ENCODE measurements at places on chromosomes 6 and 20.
A peak's percentile ranks its signal among the peaks of the same experiment; 100 is the strongest.

GRCh38 chr20:62923669-62924441 lies 2.5 kb downstream of the DIDO1 start:
- DNase-seq, result no peak

GRCh38 chr6:154800338-154800737 lies 67.1 kb downstream of the SCAF8 start:
- no peak for DNase-seq

GRCh38 chr6:146273490-146273889 lies 244.6 kb downstream of the GRM1 start:
- no peak for DNase-seq

- DNase-seq, result no peak
These were observed 83.9 kb downstream of the SESN1 start for GRCh38 chr6:109010705-109011102.

DNA sequence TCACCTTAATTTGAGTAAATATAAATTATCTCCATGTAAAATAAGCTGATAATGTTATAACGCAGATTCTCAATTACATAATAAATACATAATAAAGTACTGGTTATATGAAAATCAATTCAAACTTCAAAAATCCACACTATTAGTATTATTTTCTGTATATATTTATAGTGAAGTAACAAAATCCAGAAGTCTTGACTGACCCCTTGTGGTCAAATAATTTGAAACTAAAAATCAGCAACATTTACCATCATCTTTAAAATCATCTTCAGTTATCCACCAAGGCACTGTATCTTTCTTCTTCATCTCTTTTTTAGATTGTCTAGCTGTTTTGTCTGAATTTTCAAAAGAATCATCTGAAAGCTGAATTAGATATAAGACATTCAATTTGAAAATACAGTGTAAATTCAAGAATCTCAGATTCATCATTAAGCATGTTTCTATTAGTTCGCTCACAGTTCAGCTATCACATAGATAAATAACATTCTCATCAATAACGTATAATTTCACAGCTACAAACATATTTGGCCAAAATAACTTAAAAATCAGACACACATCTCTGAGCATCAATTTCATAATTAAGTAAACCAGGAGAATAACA lies 6.5 kb downstream of the CEP162 start:
- peak; percentile 37 for DNase-seq

- DNase-seq, result no peak
These were observed 6.7 kb downstream of the FLOT1 start for GRCh38 chr6:30735668-30736314.

DNA sequence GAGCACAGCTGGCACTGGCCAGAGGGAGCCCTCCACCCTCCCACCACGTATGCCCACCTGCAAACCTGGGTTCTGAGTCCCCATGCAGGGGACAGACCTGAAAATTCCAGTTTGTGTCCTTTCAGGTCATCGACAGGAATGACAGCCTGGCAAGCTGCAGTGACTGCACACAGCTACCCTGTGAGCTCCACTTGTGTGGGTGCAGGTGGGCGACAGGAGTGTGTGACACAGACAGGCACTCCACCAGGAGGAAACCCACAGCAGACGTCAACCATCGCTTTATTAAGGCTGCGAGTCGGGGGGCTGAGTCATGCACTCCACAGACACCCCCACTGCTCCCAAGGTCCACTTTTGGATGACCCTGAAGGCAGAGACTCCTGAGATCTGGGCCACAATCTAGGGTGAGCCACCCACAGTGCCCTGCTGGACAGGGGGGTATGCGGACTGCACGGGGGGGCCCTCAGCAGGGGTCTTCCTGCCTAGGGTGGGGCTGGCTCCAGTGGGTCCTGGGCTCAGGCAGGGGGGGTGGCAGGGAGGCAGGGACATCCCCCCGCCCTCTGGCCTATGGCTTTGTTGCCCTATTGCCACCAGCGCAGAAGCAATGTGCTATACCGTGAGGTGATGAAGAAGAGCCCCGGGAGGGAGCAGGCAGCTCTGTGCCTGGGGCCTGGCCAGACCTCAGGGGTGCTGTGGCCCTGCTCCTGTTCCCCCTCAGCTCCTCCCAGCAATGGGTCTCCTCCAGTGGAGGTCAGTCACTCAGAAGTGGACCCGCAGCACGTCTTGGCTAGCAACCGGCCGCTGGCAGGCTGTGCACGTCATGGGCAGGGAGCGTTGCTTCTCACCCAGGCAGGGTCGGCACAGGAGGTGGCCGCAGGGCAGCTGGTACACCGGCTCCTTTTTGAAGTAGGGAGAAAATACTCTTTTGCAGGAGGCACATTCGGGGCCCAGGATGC lies 25.1 kb upstream of the AVP start:
- DNase-seq, result no peak

DNA sequence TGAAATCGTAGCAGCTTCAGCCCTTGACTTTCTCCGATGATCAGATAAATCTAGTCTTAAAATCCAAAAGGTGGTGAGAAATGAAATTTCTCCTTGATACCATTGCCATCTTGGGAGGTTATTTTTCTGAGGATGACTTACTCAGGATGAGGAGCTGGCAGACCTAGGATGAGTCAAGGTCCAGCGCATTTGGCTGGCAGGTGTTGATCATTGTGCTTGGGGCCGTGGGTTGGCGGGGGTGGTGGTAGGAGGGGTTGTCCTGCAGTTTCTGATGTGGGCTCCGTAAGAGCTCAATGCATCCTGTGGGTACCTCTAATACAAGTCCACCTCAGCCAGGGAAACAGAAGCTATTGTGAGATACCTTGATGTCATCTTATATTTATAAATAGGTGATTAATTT lies 148.3 kb upstream of the SCGN start:
- no peak for DNase-seq

GRCh38 chr20:2917266-2917665 lies 44.0 kb downstream of the PTPRA start:
- DNase-seq, result no peak

GRCh38 chr6:166285233-166285632 lies 23.0 kb downstream of the PRR18 start:
- no peak for DNase-seq

- peak; percentile 61 for DNase-seq
These were observed 172.6 kb upstream of the KCNG1 start for GRCh38 chr20:51195419-51195901.

DNA sequence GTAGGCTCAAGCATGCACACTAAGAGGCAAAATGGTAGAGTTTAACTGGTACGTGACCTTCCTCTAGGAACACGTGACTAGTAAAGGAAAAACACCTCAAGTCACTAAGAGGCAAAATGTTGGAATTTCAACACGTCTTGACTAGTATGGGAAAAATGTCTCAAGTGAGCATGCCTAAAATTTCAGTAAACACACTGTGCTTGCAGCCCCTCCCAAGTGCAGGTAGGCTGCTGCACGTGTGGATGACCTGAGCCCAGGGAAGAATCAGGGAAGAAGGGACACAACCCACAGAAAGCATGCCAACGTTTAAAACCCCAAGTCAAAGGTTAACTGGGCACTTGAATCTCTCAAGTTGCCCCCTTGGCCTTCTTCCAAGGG lies 162.2 kb downstream of the TENT5A start:
- no peak for DNase-seq

DNA sequence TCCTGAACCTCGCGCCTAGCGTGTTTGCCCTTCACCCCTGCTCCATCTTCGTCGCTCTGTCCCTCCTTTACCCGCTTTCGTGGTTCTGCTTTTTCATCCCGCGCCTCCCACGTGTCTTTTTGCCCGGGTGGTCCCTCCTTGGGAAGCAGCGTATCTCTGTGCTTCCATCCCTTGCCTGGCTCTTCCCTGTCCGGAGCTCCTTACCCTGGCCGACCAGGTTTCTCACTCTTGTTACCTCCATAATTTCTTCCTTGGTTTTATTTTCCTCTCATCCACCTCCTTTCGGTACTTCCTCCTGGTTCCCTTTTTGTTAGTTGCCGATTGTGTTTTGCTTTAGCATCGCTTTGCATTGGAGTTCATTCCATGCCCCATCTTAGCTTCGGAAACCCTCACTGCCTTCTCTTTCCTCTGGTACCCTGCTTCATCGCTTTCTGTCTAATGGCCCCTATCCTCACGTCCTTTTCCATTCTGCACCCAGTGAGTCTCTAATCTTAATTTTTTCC lies 735 bp downstream of the FAM135A start:
- DNase-seq, result no peak

DNA sequence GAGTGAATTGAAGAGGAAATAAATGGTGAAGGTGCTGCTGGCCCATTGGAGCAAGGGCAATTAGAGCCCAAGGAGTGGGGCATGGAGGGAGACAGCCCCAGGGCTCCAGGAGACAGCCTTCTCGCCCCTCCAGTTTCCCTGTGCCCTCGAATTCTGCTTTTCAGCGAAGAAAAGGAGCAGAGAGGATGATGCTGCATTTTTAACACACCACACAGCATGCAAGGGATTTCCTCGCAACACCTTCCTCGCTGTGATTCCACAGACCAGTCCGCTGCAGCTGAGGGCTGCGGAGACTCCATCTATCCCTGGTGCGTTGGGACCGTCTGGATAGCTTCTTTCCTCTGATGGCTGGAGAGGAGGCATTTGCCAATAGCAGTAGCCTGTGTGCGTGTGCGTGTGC lies 41.7 kb downstream of the PTCHD4 start:
- DNase-seq, result no peak

- no peak for DNase-seq
These were observed 253.8 kb downstream of the LY86 start for GRCh38 chr6:6842291-6842690.

GRCh38 chr6:80434691-80435350 lies 328.4 kb downstream of the BCKDHB start:
- DNase-seq, result no peak

DNA sequence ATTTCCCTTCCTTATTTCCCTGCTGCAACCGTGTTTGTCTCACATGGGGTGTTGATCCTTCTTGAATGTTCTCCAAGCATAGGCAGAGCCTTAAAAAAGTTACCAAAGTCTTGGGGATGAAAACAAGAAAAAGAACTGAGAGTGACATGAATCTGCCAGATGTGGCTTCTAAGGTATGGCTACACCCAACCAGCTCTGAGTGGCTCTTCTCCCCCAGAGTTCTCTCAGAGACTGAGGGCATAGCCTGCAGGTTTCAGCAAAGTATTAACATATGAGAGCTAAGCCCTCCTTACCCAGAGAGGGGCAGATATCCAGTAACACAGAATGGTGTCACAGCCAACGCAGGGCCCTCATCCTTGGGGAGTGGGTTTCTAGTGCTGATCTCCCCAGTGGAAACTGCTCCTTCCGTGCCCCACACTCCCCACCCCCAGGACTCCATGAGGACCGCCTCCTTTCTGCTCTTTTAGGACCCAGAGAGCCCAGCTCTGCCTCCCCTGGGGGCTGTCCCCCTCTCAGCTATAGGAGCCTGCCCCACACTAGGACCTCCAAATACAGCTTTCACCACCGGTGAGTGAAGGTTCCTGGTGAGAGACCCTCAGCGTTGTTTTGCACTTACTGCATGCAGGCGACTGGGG lies 23.3 kb upstream of the SGK2 start:
- no peak for DNase-seq

- no peak for DNase-seq
These were observed 88.5 kb upstream of the HIVEP1 start for GRCh38 chr6:11923621-11924020.

DNA sequence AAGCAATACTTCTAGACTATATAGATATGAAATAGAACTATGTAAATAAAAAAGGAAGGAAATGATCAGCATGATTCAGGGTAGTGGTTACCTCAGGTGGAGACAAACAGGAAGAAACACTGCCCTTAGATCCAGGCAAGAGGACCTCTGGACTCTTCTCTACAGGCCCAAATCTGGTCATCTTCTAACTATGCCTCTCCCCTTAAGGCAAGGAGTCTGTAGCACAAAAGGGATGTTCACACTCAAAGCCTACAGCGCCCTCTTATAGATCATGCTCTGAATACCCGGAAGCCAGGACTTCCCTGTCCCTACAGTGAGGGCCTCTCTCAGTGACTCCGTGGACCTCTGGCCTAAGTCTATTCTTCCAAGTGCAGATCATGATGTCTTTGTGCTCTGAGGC lies 30.4 kb upstream of the HIVEP2 start:
- no peak for DNase-seq

DNA sequence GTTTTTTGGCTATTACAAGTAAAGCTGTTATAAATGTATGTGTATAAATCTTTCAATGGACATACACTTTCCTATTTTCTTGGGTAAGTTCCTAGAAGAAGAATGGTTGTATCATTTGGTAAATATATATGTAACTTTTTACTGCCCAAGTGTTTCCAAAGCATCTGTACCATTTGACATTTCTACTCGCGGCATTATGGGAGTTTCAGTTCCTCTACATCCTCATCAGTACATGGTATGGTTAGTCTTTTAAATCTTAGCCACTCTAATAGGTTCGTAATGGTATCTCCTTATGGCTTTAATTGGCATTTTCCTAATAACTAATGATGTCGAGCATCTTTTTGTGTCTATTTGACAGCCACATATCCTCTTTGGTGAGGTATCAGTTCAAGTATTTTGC lies 12.9 kb downstream of the SNPH start:
- DNase-seq, result no peak

DNA sequence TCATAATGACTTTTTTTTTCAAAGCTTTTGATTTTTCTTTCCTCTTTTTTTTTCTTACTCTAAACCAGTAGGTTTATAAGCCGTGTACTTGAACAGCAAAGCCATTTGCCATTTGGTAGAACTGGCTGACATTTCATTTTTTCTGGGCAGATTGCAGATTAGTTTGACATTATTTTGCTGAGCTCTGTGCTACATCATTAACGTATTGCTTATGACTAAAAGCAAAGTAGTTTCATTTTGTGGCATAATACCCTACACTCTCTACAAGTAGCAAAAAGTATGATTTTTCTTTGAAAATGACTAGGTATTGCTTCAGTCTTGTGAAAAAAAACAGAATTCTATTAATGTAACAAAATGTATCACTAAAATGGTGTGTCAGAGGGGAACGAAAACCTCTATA lies 141.3 kb downstream of the GRIK2 start:
- DNase-seq, result no peak

GRCh38 chr6:14665827-14666724 lies 548.5 kb downstream of the CD83 start:
- peak; percentile 96 for DNase-seq

DNA sequence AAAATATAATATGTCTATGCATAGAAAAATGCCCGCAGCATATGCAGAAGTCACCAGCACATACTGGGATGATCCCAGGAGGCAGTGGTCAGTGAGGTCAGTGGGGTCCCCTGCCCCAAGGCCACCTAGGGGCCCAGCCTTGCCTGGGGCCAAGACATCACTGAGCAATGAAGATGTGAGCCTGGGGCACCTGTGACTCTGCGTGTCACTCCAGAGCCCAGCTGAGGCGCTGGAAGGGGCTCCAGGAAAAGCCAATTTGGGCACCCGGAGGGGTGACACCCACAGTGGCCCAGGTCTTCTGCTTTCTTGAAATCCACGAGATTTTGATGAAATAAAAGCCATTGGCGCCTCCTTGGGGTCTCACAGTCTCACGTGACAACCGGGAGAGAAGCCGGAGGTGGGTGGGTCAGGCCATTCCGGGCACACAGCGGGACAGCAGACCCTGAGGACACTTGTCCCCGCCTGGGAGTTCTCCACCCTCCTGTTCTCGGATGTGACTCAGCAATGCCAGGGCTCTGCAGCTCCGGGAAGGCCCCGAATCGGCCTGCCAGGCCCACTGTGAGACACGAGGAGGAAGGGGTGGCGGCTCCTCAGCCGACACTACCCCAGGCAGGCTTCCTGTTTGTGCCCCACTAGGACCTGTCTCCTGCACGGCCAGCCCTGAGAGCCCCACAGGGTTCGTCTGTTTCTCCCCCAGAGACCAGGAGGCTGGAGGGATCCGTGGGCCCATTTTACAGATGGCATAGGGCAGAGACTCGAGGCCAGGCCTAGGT lies 24.4 kb upstream of the SLCO4A1 start:
- DNase-seq, result no peak

All from iris pigment epithelial cell (primary cell).